HuH-7 (cell line): ENCODE measurements at places on chromosomes 12 and 14.

GRCh38 chr14:105250986-105251385 is 2.7 kb downstream of the BTBD6 start:
- DNase-seq: no peak

GRCh38 chr14:75437201-75438143 is 9.7 kb downstream of the JDP2 start:
- no peak for DNase-seq

DNA sequence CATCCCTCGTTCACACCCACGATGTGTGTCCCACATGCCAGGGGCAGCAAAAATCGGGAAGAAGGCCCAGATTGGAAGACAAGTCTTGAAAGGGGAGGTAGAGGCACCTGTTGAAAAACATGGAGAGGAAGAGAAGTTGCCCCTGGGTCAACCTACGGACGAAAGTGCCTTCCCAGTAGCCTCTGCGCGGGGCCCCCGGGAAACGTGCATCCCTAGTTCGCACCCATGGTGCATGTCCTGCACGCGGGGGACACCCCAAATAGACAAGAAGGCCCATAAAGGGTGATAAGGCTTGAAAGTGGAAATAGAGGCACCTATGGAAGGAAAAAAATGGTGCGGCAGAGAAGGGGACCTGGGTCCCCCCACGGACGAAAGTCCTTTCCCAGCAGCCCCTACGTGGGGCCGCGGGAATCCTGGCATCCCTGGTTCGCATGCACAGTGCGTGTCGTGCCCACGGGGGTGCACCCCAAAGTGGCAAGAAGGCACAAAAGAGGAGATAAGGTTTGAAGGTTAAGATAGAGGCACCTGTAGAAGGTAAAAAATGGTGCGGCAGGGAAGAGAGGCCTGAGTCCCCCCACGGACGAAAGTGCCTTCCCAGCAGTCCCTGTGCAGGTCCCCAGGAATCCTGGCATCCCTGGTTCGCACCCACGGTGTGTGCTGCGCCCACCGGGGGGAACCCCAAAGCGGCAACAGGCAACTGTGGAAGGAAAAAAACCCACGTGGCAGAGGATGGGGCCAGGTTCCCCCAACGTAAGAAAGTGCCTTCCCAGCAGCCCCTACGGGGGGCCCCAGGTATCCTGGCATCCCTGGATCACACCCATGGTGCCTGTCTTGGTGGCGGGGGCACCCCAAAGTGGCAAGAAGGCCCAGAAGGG is 278.3 kb downstream of the ALG10 start:
- DNase-seq: no peak

DNA sequence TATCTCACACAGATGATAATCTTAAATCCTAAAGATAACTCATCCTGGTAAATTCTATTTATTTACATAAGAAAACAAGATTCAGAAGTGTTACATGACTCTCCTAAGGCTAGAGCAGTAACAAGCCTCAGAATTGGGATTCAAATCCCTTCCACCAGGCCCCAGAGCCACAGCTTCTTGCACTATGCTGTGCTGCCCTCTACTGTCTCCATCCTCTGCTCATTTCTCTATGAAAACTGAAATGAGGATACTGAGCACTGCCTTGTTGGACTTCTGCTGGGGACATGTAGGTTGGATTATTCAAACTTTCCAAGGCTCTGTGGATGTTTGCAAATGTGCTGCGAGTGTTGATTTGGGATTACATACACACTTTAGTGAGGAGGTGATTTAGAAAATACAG is 23.5 kb upstream of the C12orf50 start:
- no peak for DNase-seq

DNA sequence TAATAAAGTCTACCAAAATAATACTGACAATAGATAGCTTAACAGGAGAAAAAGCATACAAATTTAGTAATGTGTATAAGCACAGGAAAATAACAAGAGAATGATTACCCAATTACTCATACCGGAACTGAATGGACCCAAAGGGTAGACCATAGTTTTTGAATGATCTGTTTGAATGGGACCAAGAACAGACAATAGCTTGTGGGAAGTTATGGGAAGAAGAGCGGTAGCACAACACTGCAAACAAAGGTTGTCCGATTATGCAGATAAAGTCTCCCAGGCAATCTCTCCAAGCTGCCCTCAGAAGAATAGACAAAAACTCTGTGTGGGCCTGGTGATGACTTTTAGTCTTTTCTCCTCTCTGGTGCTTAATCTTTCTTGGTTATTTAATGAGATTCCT is 96.6 kb upstream of the NEDD1 start:
- no peak for DNase-seq

- no peak for DNase-seq
Observed at GRCh38 chr12:23536293-23536692, 413.2 kb downstream of the SOX5 start.

- no peak for DNase-seq
Observed at GRCh38 chr14:106134886-106135285, 608.5 kb downstream of the TMEM121 start.

DNA sequence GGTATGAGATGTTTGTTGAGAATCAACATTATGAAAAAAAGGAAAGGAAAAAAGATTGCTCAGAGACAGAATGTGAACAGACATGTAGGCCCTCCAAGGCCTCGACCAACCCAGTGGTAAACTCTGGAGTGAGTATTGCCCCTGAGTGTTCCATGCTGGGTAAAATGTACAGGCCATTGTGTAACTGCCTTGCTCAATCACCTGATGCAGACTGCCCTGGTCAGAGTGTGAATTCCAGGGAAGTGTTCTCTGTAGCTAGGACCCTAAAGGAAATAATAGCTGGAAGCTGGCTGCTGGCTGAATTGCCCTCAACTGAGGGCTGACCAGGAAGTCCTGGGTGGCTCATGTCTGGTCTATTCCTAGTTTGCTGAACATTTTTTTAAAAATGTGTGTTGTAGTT is 1081.4 kb upstream of the LRFN5 start:
- peak; percentile 13 for DNase-seq

GRCh38 chr14:91935586-91935985 is 11.9 kb downstream of the FBLN5 start:
- DNase-seq: no peak

DNA sequence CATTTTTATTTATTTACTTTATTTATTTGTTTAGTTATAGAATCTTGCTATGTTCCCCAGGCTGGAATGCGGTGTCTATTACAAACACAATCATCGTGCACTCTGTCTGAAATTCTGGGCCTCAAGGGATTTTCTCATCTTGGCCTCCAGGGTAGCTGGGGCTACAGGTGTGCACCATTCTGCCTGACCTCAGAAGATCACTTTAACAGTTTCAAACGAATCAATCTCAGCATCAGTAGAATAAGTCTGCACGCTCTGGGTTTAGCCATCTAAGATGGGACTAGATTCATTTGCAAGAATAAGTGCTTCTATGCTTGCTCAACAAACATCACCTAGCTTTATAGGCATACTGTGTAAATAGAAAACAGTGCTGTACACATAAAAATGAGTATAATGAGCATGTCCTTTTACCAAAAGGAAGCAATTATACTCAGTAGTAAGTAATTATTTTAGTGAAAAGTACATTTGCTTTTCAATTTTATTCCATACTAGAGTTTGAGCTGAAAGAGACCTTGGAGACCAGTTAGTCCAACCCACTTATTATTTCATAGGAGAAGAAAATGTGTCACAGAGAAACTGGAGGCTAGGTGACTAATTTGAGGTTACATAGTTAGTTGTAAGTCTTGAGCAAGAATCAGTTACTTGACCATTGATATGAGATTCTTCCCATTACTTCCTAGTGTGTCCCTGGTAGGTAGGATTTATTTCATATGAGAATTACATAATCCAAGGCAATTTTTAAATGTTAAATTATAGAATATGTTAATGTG is 456.5 kb upstream of the LMO3 start:
- DNase-seq: no peak

DNA sequence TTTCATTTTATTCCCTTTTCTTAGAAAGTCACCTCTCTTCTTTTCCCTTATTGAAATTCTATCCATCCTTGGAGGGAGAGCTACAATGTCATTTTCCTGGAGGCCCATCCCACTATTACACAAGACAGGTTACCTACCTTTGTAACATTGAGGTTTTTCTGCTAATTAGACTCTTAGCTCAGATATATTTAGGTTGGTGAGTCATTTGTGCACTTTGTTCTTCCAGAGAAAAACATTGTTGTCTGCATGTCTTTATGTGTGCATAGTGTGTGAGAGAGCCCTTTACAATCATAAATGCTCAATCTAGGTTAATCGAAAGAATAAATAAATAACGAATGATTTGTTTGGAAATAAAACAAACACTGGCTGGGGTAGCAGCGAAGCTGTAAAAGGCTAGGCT is 191.8 kb downstream of the DACT1 start:
- DNase-seq: no peak

DNA sequence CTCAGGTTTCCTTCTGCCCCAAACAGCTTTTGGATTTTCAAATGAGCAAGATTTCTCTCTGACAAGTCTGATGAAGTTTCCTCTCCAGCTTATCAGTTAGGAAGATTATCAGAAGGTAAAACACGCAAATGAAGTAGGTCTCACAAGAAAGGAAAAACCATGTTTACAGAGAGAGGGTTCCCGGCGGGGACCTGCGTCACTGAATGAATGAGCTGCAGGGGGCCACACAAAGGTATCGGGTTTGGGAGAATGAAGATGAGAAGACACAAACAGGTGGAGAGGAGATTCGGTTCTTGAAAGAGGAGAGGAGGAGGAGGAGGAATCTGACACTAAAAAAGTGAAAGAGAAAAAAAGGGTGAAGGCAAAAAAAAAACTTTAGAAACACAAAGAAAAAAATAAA is 208.6 kb downstream of the CALM1 start:
- no peak for DNase-seq
